Neural crest cell (in vitro differentiated cells): ENCODE measurements at places on chromosomes 6 and 20. TPM values are rescaled to one million over a fixed set of nuclear protein-coding genes. Genes with fewer than 3 reads are reported as not detected.

Gene PBOV1
- not detected in 2 replicates for total RNA-seq

Gene CEP250
- 64.5 and 67.7 TPM in 2 replicates for total RNA-seq

Gene RNF182
- total RNA-seq, result 2.3 and 3.0 TPM in 2 replicates

GRCh38 chr6:110492584-110492983 is 16.2 kb upstream of the SLC22A16 start:
- no peak for DNase-seq

DNA sequence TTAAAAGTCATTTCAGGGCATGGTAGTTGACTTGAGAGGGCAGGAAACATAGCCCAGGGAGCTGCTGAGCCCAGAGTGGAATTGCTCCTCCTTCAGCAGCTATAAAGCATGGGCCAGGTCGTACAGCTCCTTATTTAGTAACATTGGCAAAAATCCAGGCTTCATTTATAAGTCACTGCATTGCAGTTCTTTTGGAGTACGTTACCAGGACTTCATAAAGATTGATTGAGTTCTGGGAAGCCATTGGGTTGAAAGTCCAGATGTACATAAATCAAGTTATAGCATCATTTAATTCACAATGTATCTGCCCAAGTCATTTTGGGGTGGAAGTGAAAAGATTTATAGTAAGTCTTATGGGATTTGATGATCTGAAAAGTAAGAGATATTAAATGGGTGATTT is 53.0 kb upstream of the ANKEF1 start:
- no peak for DNase-seq

- DNase-seq, result peak; percentile 53
Measured at GRCh38 chr20:2752567-2753460, 47.6 kb downstream of the CPXM1 start.

- DNase-seq, result peak; percentile 81
Measured at GRCh38 chr6:32843979-32844838, at the start of gene PSMB8. TSS of gene PSMB8 (minus strand) at chr6:32844047. CDS start at chr6:32843996, 51 bp downstream.

DNA sequence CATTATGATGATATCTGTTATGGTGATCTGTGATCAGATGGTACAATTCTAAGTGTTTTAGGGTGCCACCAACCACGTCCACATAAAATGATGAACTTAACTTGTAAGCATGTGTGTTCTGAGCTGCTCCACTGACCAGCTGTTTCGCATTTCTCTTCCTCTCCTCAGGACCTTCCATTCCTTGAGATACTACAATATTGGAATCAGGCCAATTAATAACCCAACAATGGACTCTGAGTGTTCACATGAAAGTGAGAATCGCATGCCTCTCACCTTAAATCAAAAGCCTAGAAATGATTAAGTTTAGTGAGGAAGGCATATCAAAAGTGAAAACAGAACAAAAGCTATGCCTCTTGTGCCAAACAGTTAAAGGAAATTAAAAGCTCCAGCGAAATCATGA is 114.6 kb downstream of the MAN1A1 start:
- DNase-seq, result no peak
